ENCODE measurements at places on chromosomes 6 and 20.
A peak's percentile ranks its signal among the peaks of the same experiment; 100 is the strongest.

GRCh38 chr6:10526156-10526555 lies 5.0 kb downstream of the GCNT2 start:
- DNase-seq = no peak

DNA sequence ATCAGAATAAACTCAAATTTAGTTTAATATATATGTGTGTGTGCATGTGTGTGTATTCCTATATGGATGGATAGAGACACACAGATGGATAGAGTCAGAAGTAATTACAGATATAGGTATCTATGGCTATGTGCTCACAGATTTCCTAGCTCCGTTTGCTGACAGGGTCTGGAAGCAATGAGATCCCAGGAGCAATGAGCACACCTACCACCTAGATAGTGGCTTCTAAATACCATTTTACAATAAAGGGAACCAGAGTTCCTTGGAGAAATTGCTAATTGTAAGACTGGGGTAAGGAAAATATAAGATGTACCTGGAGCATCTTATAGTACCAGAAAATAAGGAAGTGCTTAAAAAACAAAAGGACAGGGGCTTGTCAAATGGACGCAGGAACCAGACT lies 196.2 kb upstream of the PRDM1 start:
- DNase-seq = no peak

GRCh38 chr6:39053016-39053624 lies 4.5 kb downstream of the GLP1R start:
- DNase-seq = no peak

DNA sequence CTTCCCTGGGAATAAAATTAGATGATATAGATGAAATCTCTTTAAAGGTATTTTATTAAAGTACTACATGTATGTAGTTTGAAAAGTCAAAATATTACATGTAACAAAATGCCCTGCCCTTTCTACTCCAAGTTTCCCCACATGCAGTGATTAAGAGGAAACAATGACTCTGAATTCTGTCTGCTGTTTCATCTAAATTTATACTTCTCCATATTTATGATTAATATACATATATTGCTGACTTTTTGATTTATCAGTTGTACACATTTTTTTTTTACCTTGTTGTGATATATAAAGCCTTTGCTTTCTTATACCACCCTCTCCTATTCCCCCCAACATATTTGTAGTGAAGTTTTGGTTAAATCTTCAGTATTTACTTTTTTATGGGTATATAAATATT lies 127.9 kb downstream of the ZFAND3 start:
- DNase-seq = no peak

GRCh38 chr6:93417421-93418013 lies 1.8 kb downstream of the EPHA7 start:
- peak; percentile 67 for DNase-seq
